NCI-H1417 treated with DMSO at 0.1 percent for 48 hours (cell line): ENCODE measurements at places on chromosomes 3 and 15.

DNA sequence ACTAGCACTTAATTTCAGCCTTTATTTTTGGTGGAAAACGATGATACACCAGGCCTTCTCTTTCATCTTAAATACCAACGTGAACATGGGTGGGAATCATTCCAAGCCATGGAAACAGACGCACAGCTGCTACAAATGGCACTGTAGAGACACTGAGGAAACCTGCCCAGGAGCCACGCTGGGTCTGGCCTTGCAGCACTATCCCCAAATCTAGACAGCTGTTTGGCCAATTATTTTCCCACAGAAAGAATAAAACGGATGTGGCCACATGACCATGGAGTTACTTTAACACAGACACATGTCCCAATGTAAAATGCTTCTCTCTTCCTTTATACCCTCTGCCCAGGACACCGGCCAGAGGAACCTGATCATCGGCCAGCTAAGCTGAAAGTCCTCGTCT is 83.6 kb upstream of the OCA2 start:
- no peak for DNase-seq

GRCh38 chr3:65597226-65597951 is 441.3 kb downstream of the MAGI1 start:
- DNase-seq: no peak

DNA sequence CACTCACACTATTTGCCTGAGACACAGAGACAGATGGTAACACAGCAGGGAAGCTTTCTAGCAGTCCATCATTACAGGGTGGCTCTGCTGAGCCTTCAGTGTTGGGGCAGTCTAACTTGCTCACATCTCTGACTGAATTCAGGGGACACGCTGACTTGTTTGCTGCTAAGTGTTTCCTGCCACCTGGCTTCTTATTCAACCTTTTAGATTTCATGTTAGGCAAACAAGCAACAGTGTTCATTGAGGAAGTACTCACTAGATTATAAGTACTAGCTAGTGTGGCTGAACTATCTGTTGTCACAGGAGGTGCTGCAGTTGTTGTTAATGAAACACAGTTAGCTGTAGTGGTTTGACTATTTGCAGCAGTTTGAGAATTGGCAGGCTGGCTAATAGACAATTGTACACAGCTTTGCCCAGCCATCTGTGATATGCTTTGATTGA is 37.3 kb downstream of the USF3 start:
- peak; percentile 46 for DNase-seq

- DNase-seq: peak; percentile 60
Observed at GRCh38 chr15:93887151-93887550, 344.2 kb upstream of the MCTP2 start.

DNA sequence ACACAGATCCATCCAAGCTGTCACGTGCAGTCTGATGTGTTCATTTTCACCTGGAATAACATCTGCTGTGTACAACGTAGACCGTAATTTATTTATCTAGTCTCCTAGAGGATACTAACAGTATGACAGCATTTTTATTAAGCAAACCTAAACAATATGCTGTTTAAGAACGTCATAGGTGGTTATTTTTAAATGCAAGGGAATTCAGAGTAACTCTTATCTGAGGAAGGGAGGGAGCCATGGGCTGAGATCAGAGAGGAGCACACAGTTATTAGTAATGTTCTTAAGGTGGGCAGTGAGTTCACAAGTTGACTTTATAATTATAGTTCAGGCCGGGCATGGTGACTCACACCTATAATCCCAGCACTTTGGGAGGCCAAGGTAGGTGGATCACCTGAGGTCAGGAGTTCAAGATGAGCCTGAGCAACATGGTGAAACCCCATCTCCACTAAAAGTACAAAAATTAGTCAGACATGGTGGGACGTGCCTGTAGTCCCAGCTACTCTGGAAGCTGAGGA is 193.6 kb downstream of the UACA start:
- no peak for DNase-seq

GRCh38 chr3:94071713-94072284 is 8.9 kb downstream of the NSUN3 start:
- no peak for DNase-seq

GRCh38 chr3:5317557-5317956 is 130.1 kb downstream of the EDEM1 start:
- DNase-seq: no peak

- DNase-seq: no peak
Observed at GRCh38 chr3:15505479-15506165, 15.9 kb downstream of the COLQ start.

GRCh38 chr3:196981657-196982056 is 13.0 kb upstream of the PIGZ start:
- no peak for DNase-seq

DNA sequence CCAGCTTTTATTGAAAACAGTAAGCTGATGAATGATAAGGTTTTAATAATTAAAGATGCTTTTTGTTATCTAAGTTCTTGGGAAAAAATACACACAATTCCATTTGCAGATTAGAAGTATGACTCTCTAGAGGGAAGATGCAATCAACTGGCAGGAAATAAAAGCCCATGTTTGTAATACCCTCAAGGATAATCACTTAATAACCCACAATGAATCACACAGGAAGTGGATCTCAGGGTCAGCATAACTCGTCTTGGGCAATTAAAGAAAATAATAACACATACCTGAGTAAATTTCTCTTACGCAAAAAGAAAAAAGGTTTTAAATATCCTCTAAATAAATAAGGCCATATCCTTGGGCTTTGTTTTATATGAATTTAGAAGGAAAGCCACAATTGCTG is 9.4 kb upstream of the EID1 start:
- no peak for DNase-seq

- DNase-seq: no peak
Observed at GRCh38 chr3:97974996-97975395, 2.8 kb upstream of the RIOX2 start.

GRCh38 chr15:69848551-69849231 is 249.0 kb downstream of the TLE3 start:
- DNase-seq: no peak

- no peak for DNase-seq
Observed at GRCh38 chr3:54038391-54038790, 84.0 kb upstream of the CACNA2D3 start.

- no peak for DNase-seq
Observed at GRCh38 chr3:118781232-118781631, 253.4 kb downstream of the IGSF11 start.

GRCh38 chr3:140316466-140316865 is 361.4 kb upstream of the TRIM42 start:
- no peak for DNase-seq

GRCh38 chr3:152742368-152743347 is 92.3 kb upstream of the P2RY1 start:
- DNase-seq: no peak

GRCh38 chr3:169072494-169072893 is 591.0 kb downstream of the MECOM start:
- no peak for DNase-seq

GRCh38 chr3:10672422-10672821 is 143.6 kb upstream of the SLC6A11 start:
- DNase-seq: no peak

DNA sequence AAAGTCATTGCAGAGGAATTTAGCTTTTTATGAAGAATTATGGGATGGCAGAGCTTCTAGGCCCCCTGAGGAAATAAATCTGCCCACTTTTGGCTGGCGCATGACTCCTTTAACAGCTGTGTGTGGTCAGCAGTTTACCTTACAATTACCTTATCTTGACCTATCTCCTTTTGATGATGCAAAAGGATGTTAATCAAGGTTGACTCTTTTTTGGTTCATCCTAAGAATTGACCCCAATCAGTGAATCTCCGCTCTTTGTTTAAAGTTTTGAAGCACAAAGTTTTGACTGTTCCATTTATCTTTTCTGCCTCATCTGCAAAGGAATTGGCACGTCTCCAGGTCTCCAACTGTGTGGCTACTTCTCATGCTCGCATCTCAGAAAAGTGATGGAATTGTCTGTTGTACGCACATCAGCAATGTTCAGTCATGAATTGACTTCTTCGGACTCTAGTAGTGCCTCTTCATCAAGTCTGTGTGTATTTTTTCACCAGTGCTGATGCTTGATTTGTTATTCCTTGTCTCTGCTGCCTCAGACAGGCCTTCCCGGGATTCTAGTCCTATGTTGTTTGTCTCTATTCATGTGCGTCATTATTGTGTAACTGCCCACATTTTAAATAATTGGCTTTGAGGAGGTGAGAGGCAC is 196.2 kb upstream of the CFAP20DC start:
- DNase-seq: no peak

GRCh38 chr3:186705882-186706780 is 11.0 kb upstream of the KNG1 start:
- DNase-seq: no peak

DNA sequence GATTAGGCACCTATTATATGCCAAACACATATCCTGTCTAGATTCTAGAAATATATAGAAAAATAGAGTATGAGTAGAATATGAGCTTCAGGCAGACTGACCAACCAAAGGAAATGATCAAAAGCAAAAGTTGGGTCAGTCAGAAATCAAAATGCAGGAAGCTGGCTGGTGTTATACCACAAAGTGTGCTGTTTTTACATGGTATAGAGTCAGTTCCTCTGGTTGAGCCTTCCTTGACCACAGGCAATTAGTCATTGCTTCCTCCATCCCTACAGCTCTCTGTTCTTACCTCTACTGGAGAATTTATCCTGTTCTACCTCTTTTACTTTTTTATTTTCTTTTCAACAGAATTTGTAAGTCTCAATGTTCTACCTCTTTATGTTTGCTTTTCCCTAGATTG is 149.8 kb downstream of the TMCO5A start:
- DNase-seq: no peak

- DNase-seq: no peak
Observed at GRCh38 chr3:154886437-154886836, 193.7 kb upstream of the MME start.

DNA sequence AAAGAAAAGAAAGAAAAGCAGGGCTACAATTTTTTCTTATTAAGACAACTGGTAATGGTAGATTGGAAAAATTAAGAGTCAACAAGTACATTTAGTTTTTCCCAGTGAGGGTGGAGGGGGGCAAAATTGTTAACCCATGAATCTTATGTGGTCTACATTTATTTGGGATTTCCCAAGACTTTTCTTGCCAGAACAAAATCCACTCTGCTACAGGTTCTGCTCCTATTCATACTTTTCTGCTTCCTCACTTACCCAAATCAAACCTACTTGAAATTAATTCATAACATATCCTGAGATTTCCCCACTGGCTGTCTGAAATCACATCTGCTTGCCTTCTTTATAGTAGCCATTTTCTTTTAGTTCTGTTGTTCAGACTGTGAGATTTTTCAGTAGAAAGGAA is 41.1 kb downstream of the VGLL3 start:
- no peak for DNase-seq

DNA sequence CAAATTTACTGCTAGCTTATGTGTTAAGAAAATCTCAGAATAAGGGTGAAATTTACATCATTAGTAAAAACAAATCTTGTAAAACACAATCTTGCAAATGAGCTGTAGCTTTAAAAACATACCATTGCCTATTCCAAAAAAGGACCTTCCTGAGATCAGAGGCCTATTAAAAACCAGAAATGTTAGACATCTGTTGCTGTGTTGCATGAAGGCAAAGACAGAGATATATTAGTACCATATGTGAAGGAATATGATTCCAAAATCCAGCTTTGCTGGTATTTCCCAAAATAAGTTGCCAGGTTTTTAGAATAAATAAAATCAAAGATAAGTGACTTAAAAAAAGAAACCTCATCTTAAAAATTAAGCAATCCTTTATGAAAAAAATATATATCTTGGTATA is 504.1 kb upstream of the CDIN1 start:
- no peak for DNase-seq

- DNase-seq: no peak
Observed at GRCh38 chr15:77563623-77564156, 69.0 kb downstream of the LINGO1 start.

GRCh38 chr15:40680151-40680550 is 14.8 kb upstream of the RAD51 start:
- DNase-seq: no peak

DNA sequence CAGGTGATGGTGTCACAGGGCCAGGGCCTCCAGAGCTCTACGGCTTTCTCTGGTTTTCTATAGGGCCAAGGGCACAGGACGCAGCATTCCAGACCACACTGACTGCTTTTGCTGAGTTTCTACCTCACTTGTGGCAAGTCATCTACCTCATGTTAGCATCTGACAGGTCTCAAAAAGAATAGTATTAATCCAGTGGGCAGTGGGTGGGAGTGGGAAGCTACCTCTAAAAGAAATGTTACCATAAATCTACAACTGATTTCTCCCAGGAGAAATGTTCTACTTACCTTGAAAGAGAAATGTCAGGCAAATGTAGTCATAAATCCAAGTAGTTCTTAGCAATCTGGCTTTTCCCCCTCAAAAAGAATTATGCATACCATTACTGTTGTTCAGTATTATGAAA is 55.7 kb upstream of the CCR4 start:
- DNase-seq: no peak

DNA sequence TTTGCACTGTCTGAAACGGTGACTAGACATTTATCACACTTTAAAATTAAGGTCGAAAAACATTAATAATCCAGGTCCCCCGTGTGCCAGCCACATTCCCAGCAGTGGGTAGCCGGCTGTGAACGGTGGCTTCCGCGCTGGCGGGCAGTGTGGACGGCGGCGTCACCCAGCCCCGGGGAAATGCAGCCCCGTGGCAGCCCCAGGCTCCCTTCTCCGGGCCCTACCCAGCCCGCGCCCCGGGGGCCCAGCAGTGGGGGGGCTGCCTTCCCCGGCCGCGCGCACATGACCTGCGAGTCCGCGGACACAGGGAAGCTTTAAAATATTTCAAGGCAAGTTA is 25.3 kb downstream of the GABRA5 start:
- no peak for DNase-seq

DNA sequence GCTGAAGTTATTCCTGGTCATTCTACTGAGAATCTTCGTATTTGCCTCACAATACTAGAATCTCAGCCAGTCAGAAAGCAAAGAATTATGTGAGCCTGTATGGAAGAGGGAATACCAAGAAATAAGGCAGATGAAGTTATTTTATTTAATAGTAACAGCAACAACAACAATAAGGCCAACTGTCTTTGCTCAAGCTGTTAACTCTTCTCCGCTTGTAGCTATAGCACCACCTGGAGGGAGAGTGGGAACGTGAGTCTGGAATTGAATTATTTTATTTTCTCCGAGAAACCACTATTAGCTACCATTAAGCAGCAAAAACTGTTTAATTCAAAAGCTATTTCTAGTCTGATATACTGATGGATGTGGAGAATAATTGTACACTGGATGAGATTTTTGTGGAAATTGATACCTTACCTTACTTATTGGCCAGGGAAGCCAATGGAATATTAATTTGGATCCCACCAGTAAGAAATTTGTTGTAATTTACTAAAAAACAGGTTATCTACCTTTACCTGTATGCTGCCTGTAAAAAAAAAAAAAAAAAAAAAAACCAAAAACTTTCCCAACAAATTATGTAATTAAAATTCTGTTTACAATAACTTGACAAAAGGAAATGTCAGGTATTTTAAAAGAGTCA is 50.1 kb downstream of the CALML4 start:
- DNase-seq: peak; percentile 29

DNA sequence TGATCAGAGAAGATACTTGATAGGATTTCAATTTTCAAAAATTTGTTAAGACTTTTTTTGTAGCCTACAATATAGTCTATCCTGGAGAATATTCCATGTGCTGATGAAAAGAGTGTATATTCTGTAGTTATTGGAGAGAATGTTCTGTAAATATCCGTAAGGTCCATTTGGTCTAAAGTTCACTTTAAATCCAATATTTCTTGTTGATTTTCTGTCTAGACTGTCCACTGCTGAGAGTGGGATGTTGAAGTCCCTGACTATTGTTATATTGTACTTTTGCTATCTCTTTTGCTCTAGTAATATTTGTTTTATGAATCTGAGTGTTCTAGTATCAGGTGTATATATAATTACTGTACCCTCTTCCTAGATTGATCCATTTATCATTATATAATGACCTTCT is 406.2 kb upstream of the CNTN4 start:
- no peak for DNase-seq
